Activated CD4-positive, alpha-beta T cell treated with anti-CD3 and anti-CD28 coated beads for 36 hours (primary cell): ENCODE measurements at places on chromosomes 2 and 18. TPM values are rescaled to one million over a fixed set of nuclear protein-coding genes. Genes with fewer than 3 reads are reported as not detected.

DNA sequence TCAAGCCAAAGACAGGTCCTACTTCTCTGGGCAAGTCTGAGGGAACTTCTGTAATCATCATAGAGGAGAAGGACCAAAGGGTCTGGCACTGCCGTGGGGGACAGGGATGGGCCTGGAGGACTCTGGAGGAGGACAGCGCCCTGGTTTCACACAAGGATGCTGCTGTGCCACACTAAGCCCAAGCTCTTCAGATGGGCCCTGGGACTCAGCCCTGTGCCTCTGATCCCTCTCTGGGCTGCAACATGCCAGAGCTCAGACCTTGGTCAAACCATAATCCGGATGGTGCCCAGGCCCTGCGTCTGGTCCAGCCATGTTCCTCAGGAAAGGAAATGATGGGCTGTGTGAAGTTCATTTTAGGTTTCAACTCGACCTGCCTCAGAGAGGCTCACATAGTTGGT is 222.0 kb upstream of the COPS8 start:
- H3K27me3 ChIP-seq = peaks cover 2% of the 10 kb centered on the region
- H3K4me1 ChIP-seq = no peaks in the 10 kb centered on the region
- H3K4me3 ChIP-seq = no peak overlapping the region
- H3K27ac ChIP-seq = no peak overlapping the region
- peaks cover 2% of the 10 kb centered on the region for H3K36me3 ChIP-seq
- DNase-seq = no peak

DNA sequence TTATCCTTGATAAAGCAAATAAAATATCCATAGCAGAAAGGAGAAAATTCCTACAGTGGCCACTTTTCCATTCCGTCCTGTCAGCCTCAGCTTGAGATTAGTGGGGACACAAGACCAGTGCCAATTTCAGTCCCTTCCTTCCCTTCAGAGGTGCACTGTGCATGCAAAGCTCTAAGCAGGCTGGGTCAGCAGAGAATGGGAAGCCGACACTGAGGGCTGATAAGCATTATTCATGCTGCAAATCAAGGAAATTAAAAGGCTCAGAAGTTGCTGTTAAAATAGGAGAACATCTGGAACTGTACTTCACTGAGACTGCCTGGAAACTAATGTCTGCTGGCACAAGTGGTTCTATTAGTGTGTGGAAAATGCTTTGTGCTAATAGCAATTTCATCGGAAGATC is 534.3 kb downstream of the ADCYAP1 start:
- no peak overlapping the region for H3K4me3 ChIP-seq
- H3K36me3 ChIP-seq = no peaks in the 10 kb centered on the region
- peaks cover 2% of the 10 kb centered on the region for H3K27me3 ChIP-seq
- no peaks in the 10 kb centered on the region for H3K4me1 ChIP-seq
- DNase-seq = no peak

GRCh38 chr2:195473862-195474261 is 183.2 kb upstream of the SLC39A10 start:
- H3K27ac ChIP-seq = no peak overlapping the region
- H3K27me3 ChIP-seq = no peaks in the 10 kb centered on the region
- peaks cover 3% of the 10 kb centered on the region for H3K36me3 ChIP-seq

GRCh38 chr2:58871469-58872142 is 630.5 kb upstream of the FANCL start:
- no peak overlapping the region for H3K4me3 ChIP-seq
- H3K36me3 ChIP-seq = no peaks in the 10 kb centered on the region
- no peak overlapping the region for H3K27ac ChIP-seq
- no peak for DNase-seq
- H3K4me1 ChIP-seq = peaks cover 4% of the 10 kb centered on the region

DNA sequence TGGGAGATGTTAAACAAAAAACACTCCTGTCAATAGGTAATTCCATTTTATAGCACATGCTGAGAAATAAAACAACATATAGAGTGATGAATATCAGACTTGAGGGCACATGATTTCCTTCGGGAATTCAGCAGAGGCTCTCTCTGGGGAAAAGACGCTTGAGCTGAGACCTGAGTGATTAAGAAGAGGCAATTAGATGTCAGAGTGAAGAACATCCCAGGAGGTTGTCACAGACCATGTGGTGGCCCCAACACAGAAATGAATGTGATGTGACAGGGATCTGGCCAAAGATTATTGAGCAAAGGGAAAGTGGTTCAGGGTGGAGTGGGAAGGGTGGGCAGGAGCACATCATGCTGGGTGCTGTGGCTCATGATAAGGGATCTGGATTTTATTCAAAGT is 254.7 kb downstream of the RAD51AP2 start:
- H3K27me3 ChIP-seq = no peaks in the 10 kb centered on the region
- no peaks in the 10 kb centered on the region for H3K36me3 ChIP-seq
- no peak overlapping the region for H3K4me3 ChIP-seq
- no peak overlapping the region for H3K27ac ChIP-seq
- DNase-seq = no peak
- no peaks in the 10 kb centered on the region for H3K4me1 ChIP-seq

DNA sequence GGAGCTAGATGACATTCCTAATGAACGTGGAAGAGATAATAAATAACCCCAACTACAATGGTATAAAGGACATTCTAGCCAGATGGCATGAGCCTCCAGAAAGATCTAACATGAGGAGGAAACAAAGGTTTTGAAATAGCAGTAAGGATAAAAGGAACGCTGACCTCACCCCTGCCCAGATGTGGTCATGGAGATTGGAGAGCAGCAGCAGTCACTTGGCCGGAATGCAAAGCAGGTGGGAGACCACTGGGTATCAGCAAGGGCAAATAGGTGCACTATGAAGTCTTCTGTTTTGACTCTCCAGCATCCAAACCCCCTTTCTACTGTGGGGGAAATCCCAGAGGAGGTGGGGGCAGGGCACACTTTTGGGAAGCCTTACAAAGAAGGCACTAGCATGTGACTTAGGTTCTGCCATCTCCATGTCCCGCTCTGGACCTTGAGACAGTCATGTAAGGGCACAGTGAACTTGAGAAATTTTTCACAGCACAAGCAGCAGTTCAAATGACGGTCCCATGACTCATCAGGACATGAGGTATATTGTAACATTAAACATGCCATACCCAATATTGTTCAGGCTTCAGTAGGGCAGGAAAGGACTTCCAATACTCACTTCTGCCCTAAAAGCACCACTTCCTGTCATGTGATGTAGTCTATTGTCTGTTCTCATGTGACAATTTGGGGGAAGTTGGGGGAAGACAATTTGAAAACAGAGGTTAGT is 55.2 kb downstream of the METTL4 start:
- H3K36me3 ChIP-seq = peaks cover 1% of the 10 kb centered on the region
- no peaks in the 10 kb centered on the region for H3K27me3 ChIP-seq
- peak; percentile 35 for DNase-seq
- no peak overlapping the region for H3K4me3 ChIP-seq
- peak overlapping the region; percentile 69 for H3K27ac ChIP-seq
- H3K4me1 ChIP-seq = peaks cover 16% of the 10 kb centered on the region

DNA sequence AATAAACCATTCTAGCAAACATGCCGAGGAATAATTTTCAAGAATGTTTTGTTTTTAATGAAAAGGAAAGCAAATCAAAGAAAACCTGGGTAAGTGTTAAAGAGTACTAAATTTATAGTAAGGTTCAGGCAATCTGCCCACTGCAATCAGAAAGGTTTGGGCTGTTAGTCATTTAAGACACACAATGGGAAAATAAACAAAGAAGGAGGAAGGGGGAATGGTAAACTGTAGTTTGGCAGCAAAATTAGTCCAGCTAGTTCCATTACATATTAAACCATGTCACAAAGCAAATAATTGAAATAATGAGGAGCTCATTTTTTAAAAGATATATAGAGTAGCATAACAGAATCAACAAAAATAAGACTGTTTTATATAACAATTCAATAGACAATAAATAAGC is 87.5 kb upstream of the COPS8 start:
- no peak for DNase-seq
- no peaks in the 10 kb centered on the region for H3K36me3 ChIP-seq
- H3K4me1 ChIP-seq = no peaks in the 10 kb centered on the region
- H3K4me3 ChIP-seq = no peak overlapping the region
- H3K27ac ChIP-seq = no peak overlapping the region
- peaks cover 7% of the 10 kb centered on the region for H3K27me3 ChIP-seq

DNA sequence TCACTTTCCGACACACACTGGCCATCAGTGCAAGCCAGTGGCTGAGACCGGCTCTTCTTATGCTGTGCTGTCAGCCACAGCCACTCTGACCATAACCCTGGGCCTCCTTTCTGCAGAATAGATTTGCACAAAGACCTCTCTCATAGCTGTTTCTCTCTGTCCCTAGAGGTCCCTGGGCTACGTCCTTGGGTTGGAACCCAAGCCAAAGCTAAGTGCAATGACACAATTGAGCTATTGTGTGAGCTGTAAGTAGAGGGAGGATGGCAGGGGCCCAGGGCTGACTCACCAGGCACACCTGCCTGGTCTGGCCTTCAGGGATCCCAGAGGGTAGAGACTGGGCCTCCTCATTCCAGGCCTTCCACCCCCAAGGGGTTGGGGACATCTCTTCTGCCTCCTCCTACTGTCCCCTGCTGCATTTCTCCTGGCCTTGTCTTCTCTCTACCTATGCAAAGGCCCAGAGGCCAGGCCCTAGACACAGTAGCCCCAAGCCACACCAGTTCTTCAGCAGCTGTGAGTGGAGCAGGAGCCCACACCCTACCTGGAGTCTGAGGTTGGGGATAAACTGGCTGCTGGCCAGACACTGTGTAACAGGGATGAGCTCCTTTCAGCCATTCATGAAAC is 174.6 kb downstream of the NCK2 start:
- peaks cover 26% of the 10 kb centered on the region for H3K4me1 ChIP-seq
- no peaks in the 10 kb centered on the region for H3K27me3 ChIP-seq
- H3K27ac ChIP-seq = no peak overlapping the region

DNA sequence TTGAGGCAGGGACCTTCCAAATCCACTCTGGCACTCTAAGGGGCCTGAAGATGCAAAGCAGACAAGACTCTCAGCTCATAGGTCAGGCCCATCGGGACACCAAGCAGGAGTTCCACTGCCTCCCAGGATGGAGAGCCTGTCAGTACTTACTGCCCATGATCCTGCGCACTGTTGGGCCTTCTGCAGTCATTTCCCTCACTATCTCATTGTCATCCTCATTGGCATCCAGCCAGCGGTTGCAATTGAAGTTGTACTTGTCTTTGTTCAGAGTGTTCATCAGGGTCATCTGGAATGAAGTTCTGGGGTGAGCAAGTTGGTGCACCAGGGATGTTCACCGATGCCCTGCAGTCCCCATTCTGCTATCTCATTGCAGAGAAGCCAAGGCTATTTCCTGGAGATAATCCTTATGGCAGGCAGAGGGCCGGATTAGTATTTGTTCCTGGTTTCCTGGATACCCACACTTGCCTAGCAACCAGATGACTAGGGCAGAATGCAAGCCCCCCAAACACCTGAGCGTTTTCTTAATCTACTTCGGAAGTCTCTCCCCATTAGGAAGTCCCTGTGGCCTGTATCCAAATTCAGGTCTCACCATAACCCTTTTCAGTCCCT is 65.1 kb downstream of the LOXHD1 start:
- no peak for DNase-seq
- no peaks in the 10 kb centered on the region for H3K36me3 ChIP-seq
- H3K27me3 ChIP-seq = peaks cover 3% of the 10 kb centered on the region
- no peak overlapping the region for H3K4me3 ChIP-seq

GRCh38 chr2:186523791-186524190 is 37.7 kb downstream of the ZC3H15 start:
- peaks cover 15% of the 10 kb centered on the region for H3K36me3 ChIP-seq
- no peak for DNase-seq
- no peak overlapping the region for H3K4me3 ChIP-seq
- no peak overlapping the region for H3K27ac ChIP-seq
- H3K4me1 ChIP-seq = no peaks in the 10 kb centered on the region

The STPG4 gene
- total RNA-seq = 0.14 TPM

The ST6GAL2 gene
- total RNA-seq = not detected

The CHAC2 gene
- total RNA-seq = 17.4 TPM

The RAX gene
- not detected for total RNA-seq
